ENCODE measurements at places on chromosomes 6 and 20.

DNA sequence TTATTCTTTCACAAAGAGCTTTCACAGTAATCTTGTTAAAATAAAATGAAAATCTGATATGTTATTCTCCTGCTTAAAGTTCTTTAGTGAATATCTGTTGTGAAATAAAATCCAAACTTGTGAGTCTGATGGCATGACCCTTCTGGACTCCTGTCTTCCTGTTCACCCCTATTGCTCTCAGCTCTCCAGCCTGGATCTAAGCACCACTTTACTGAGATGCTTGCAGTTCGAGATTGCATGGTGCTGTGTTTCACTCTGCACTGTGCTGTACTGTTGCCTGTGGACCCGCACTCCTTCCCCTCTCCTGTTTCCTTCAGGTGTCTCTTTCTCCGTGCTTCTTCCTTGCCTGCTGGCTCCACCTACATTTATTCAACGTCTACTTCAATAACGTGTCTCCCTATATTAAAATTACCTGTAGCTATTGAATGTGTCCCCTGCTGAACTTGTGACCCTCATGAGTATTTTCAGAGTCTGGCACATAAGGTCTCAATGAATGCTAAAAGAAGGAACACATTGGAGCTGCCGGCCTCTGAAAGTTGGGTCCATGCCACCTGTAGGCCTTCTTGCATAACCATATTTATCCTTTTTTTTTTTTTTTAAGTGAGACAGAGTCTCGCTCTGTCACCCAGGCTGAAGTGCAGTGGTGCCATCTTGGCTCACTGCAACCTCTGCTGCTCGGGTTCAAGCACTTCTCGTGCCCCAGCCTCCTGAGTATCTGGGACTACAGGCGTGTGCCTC is 100.1 kb downstream of the ARID1B start:
- no peak for DNase-seq

- DNase-seq: no peak
Measured at GRCh38 chr20:24686156-24686555, 216.7 kb downstream of the SYNDIG1 start.

GRCh38 chr20:24681634-24682495 is 212.4 kb downstream of the SYNDIG1 start:
- no peak for DNase-seq

DNA sequence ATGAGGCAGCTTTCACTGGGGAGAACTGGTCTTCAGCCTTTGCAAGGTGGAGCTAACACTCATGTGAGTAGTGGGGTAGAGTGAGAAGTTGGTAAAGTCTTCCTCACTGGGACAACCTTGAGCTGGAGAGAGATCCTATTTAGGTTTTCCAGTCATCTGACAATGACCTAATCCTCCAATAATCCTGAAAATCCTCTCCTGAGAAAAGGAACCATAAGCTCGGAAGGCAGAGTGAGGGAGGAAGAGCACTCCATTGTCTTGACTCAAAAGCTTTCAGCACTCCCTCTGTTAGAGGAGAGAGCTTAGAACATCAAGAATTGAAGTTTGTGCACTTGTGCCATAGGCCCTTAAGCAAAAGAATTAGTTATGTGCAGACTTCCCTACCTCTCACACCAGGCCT is 77.8 kb downstream of the TRAM2 start:
- DNase-seq: no peak

DNA sequence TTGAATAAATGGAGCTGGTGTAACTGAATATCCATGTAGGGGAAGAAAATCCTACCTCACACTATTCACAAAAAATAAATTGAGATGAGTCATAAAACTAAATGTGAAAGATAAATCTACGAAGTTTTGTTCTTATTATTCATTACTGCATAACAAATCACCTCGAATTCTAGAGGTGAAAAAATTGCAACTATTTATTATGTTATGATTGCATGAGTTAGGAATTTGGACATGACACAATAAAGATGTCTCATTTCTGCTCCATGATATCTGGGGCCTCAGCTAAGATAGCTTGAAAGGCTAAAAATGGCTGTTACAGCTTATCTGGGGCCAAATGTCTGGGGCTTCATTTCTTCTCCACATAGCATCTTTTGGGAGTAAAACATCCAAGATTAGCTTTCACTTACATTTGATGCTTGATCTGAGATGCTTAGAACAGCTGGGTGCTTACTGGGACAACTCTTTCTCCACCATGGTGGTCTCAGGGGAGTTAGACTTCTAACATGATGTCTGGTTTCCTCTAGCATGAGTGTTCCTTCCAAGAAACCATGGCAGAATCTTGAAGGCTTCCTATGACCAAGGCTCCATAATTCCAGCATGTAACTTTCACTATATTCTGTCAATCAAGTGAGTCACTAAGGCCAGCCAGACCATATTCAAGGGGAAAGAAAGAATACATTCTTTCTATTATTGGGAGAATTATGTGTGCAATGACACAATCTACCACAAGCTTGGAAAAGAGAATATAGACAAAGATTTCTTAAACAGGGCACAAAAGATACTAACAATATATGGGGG is 30.1 kb downstream of the OR2B6 start:
- DNase-seq: no peak
